ENCODE measurements at places on chromosomes 2 and 18.

GRCh38 chr2:117985092-117985491 lies 28.8 kb downstream of the CCDC93 start:
- no peak for DNase-seq

GRCh38 chr18:61735564-61736102 lies 157.2 kb downstream of the RNF152 start:
- DNase-seq = no peak

DNA sequence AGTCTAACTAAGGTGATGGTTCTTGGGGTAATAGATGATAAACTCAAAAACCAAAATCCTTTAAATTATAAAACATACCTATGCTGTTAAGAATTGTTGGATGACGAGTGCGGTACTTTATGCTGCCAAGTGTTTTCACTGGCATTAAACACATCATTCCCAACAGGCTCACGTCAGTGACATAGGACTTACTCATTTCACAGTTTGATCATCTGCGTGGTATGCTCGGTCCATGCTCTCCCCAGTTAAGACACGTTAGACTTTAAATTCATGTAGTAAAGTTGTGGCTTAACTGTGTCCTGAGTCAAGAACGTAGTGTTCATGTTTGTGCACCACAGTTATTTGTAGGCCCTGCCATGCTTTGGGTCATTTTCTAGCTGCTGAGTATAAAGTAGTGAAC lies 125.6 kb upstream of the MYT1L start:
- no peak for DNase-seq

DNA sequence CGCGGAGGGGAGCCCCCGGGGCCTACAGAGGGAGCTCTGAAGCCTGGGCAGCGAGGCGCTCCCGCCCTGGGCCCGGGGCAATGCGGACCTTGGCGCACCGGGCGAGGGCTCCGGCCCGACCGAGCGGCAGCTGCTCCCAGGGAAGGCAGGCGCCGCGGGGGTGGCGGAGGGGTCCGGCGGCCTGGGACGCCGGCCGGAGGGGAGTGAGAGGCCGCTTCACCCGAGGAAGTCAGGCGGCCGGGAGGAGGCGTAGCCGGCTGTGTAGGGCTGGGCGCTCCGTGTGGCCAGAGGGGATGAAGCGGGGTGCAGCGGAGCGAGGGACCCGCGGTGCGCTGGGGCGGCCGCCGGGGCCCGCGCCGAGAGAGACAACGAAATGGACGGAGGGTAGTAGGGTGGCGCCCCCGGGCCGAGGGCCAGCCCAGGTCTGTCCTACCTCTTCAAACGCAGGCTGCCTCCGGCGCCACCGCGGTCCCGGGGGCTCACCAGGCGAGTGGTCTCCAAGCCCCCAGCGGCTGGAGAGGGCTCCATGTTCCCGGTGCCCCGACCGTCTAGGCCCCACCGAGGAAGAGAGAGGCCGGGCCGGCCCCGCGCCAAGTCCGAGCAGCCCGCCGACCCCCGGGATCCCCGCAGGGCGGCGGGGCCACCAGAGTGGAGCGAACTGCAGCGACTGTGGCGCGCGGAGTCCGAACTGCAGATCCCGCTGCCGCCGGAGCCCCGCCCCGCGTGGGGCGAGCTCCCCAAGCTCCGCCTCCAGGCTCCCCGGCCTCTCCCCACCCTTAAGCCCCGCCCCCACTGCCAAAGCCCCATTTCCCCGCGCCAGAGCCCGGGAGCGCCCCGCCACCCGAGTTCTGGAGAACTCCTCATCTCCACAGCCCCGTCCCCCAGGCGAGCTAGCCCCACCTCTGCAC lies at the start of gene SLC30A3:
TSS of gene SLC30A3 (minus strand) at position 669 of the 908 bp plus-strand sequence. CDS start at position 528, 141 bp downstream.
- peak; percentile 20 for DNase-seq

DNA sequence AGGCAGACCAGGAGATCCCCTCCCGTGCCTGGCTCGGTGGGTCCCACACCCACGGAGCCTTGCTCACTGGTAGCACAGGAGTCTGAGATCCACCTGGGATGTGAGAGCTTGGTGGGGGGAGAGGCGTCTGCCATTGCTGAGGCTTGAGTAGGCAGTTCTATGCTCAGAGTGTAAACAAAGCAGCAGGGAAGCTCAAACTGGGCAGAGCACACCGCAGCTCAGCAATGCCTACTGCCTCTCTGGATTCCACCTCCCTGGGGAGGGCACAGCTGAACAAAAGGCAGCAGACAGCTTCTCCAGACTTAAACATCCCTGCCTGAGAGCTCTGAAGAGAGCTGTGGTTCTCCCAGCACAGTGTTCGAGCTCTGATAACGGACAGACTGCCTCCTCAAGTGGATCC lies 85.1 kb downstream of the UGP2 start:
- DNase-seq = no peak

GRCh38 chr2:95023222-95023597 lies 2.3 kb upstream of the MAL start:
- DNase-seq = no peak
